ENCODE measurements at places on chromosomes 11 and 22.

GRCh38 chr11:114061681-114062049 is 2.2 kb downstream of the ZBTB16 start:
- DNase-seq, result no peak

DNA sequence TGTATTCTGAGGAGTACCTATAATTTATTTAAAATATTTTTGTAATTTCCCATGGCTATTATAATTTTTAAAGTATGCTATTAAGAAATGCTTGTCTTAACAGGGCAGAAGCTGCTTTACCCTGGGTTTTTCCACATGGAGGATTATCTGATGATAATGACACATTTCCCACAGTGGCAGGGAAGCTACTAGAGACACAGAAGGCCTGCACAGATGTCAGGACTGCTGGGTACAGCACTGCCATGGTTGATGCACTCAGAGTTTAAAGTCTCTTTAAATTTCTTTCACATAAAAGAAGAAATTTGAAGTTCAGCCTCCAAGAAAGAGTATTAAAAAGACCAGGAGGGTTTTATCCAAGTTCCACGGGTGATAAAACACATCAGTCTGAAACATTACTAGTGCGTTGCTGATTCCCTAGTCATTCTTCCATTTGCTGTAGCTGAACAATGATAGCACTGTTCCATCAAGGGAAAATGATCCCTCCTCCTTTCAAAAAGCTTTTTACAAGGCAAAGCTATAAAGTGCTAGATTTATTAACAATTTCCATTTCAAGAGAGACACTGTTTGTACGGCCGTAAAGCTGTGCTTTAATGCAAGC is 363.0 kb downstream of the CNTN5 start:
- DNase-seq, result no peak

DNA sequence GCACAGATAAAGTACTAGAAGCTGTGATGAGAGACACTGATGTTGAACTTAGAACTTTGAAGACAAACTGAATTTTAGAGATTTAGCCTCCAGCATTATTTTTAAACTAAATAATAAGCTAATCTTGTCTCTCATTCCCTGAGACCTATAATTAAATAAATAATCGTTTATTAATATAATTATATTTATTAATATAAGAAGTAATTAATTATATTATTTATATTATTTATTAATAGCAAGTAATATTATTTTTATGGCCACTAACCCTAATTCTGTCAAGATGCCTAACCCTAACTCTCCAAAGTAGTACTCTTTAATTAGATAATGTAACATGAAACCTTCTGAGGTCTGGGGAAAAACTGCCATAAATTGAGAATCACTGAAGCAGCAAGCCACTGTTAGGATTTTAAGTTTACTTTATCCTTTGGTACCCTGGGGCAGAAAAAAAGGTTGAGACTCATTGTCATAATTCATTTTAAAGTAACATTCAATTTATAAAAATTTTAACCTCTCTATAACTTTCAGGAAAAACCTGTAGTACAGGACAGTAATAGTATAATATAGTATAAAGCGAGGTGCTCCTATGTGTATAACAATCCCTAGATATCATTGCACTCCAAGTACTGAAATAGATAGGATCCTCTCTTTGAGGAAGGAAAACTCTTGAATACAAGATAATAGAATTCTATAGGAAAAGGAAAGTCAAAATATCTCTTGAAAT is 85.4 kb downstream of the TTC28 start:
- DNase-seq, result no peak

DNA sequence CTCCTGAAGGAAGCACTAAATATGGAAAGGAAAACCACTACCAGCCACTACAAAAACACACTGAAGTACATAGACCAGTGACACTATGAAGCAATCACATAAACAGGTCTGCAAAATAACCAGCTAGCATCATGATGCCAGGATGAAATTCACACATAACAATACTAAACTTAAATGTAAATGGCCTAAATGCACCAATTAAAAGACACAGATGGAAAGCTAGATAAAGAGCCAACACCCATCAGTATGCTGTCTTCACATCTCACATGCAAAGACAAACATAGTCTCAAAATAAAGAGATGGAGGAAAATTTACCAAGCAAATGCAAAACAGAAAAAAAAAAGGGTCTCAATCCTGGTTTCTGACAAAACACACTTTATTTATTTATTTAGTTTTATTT is 171.7 kb downstream of the TTC28 start:
- DNase-seq, result no peak

GRCh38 chr11:72812967-72813739 is 1.1 kb upstream of the ATG16L2 start:
- peak; percentile 86 for DNase-seq

GRCh38 chr11:85758026-85758425 is 52.9 kb downstream of the SYTL2 start:
- DNase-seq, result no peak

DNA sequence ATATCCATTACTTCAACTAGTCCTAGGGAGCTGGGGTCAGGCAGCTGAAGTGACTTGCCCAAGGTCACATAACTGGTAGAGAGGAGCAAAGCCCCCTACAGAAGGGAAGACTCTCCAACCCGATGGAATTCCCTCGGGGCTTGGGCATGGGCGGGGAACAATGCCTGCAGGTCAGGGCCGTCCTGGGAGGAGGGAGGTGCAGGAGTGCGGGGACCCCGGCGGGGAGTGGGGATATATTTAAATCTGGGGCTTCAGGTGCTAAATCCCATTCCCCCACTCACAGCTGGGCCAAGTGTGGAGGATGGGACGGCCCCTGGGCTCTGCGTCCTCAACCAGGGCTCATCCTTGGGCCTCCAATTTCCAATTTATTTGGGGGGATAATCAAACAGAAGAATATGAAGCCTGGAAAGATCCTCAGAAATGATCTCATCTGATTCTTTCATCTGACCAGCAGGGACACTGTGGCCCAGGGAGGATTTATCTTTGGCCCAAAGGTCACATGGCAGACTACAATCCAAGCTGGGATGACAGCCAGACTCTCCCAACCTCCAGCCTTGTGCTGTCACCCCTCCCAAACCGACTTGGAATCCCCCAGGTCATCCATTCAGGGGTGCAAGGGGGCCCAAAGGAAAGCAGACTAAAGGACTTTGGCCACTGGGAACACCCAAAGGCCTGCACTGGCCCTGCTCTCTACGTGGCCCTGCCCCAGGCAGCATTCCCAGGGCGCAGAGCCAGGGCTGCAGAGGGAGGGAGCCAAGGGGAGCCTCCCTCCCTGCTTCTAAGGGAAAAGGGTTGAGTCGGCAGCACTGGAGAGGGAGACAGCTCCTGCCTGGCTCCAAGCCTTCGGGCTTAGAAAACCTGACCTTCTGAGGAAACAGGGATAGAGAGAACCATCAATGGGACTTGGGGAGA is 8.7 kb upstream of the C1QTNF6 start:
- DNase-seq, result no peak

DNA sequence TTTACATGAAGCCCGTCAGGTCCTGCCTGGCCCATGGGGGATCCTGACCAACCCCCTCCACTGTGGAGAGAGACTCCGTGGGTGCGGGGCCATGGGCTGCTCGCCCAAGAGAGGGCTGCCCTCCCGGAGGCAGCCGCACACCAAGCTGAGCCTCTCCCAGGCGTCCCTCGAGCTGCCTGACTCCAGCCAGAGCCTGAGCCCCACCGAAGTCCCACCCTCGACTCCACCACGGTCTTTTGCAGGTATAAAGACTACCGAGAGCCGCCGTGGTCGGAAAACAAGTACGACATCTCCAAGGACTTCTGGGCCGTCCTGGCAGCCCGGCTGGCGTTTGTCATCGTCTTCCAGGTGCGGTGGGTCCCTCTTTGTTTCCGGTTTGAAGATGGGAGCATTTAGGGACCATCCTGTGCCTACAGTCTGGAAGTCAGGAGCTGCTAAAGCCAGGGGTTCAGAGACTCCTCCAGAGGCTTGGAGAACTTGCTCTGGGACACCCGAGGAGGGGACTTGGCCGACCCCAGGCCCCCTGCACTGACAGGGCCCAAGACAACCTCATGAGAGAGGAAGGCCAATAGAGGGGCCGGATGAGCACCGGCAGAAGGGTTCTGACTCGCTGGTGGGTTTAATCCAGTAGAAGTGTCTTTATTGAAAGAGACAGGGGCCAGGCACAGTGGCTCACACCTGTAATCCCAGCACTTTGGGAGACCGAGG is 17.6 kb upstream of the FADD start:
- no peak for DNase-seq

- DNase-seq, result no peak
These were observed 442.2 kb upstream of the DDI1 start for GRCh38 chr11:103594283-103594682.

DNA sequence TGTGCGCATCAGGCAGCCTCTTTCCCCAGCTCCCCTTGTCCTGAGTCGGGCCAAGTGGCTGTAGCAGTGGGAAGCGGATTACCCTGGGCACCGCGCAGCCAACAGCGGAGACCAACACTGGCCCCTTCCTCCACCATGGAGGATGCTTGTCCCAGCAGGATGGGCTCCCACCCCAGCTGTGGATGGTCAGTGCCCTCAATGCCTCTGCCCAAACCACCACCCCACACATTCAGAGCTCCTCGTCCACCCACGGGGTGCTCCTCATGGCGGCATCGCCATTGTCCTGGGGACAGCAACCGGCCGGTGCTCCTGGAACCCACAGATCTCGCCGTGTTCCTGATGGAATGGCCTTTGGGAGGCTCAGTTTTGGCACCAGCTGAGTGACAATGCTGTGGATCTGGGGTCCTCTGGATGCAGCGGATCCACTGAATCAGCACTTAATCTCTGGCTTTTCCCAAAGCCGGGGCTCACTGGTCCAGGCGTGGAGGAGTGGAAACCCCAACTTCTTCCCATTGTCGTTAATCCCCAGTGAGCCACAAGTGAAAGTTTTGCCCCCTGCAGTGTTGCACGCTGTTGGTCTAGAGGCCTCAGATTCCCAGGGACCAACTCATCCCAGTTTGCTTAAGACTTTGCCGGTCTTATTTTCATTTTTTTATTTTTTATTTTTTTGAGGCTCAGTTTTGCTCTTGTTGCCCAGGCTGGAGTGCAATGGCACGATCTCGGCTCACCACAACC is 4.1 kb upstream of the B4GALNT4 start:
- DNase-seq, result no peak
